Large intestine (tissue), 12 donors: ENCODE measurements at places on chromosomes 2 and 18. TPM values are rescaled to one million over a fixed set of nuclear protein-coding genes. Genes with fewer than 3 reads are reported as not detected.

DCDC2C gene
- 0.33 TPM for polyA plus RNA-seq

ZSWIM2 gene
- polyA plus RNA-seq: not detected

WDPCP gene
- 4.8 TPM for polyA plus RNA-seq

MIB1 gene
- 25.4 TPM for polyA plus RNA-seq

TTC31 gene
- polyA plus RNA-seq: 51.4 TPM

CARF gene
- polyA plus RNA-seq: 10.4 TPM

KLHL14 gene
- 0.39 TPM for polyA plus RNA-seq

ADCYAP1 gene
- 4.4 TPM for polyA plus RNA-seq

APOB gene
- polyA plus RNA-seq: 863 TPM

GAREM1 gene
- 11.8 TPM for polyA plus RNA-seq

HOXD10 gene
- polyA plus RNA-seq: 0.18 TPM

COL4A4 gene
- polyA plus RNA-seq: 0.22 TPM

GAL3ST2 gene
- 0.31 TPM for polyA plus RNA-seq

IL1R1 gene
- polyA plus RNA-seq: 21.6 TPM

SLC5A7 gene
- polyA plus RNA-seq: 7.1 TPM

CXCR4 gene
- polyA plus RNA-seq: 17.8 TPM

RALB gene
- 102 TPM for polyA plus RNA-seq

GRCh38 chr2:20077411-20077940 is 26.0 kb upstream of the LAPTM4A start:
- DNase-seq: no peak

- no peak for DNase-seq
Measured at GRCh38 chr2:215514516-215514915, 78.6 kb upstream of the FN1 start.

- DNase-seq: no peak
Measured at GRCh38 chr2:20369366-20369765, 18.7 kb upstream of the PUM2 start.

DNA sequence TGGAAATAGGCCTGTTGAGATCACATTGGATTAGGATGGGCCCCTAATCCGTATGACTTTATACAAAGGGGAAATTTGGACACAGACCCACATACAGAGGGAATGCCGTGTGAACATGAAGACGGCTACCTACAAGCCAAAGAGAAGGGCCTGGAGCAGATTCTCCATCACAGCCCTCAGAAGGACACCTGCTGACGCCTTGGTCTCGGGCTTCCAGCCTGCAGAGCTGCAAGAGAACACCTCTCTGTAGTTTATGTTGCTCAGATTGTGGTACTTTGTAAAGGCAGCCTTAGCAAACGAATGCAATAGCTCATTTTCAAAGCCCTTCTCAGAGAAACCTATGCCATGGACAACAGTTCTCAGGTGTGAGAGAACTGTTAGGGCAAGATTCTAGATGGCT is 86.1 kb downstream of the LONRF2 start:
- no peak for DNase-seq

DNA sequence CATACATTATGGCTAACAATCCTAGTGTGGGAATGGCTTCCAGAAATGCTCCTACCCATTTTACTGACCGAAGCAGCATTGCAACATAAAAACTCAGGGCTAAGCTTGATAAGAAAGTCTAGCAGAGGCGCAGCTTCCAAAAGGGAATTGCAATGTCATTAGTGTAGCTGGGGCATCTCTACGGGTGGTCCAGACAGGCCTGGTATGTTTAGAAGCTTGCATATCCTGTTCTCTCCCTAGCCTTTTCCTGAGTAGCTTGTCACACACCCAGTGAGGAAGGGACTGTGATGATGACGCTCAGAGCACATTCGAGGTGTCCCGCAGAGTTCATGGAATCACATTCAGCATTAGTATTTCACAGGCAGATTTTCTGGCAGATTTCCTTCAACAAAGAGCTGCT is 38.0 kb upstream of the COL5A2 start:
- no peak for DNase-seq

DNA sequence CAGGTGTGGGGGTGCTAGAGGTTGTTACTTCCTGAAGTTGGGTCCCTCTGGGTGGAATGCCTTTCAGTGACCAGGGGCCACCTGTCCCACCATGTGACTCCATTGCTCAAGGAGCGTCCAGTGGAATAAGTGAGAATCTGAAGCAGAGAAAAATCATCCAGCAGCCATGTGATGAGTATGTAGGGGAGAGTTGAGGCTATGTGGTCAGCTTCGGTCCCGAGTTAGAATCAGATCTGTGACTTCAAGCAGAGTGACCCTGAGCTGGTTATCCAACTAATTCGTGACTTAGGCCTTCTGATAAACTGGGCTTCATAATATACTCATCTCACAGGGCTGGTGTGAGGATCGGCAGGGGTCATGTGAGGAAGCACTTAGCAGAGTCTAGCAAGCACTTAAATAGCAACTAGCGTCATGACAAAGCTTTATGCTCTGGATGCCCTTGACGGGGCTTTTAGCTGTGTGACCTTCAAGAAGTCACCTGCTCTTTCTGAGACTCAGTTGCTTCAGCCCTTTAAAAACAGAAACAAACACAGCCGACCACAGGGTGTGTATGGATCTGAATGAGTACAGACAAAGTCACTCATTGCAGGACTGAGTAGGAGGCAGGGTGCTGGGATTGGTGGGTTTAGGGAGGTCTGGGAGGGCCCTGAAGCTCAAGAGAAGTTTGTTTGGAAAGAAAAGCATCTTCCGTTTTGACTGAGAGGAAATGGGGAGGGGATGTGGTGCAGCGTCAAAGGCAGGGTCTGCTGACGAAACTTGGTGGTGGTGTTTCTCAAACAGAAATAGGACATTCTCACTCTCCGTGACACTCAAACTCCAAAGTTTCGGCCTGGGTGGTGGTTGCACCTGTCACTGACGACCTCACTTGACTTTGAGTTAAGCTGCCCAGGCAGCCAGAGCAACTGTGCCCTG is 264.0 kb upstream of the CXCR4 start:
- no peak for DNase-seq

DNA sequence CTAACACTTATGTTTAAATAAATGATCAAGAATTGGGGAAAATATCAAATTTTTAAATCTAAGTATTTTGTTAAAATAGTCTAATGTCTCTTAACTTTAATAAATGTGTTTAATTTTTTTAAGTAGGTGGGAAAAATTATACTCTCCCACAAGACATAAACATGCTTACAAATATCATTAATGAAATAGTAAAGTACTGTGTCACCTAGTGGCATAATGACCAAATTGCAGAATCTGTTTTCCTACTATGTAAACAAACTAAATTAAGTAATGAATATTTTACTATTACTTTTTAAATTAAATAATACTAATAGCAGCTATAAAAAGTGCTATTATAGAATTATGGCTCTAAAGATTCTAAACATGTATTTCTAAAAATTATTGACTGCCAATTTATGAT is 52.0 kb upstream of the CHAC2 start:
- DNase-seq: no peak

DNA sequence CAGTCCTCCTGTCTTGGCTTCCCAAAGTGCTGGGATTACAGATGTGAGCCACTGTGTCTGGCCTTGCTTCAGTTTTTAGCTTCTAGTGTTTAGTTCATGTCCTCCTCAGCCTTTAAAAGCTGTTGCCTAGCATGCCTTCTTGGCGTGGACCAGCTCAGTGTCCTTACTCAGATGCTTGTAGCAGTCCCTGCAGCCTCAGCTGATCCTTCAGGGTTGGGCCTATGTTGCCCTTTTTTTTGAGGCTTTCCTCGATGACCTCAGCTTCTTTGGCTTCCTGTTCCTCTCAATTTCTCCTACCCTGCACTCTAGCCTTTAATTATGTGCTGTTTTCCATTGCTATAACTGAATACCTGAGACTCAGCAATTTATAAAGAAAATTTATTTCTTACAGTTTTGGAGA is 57.7 kb downstream of the TANC1 start:
- no peak for DNase-seq

DNA sequence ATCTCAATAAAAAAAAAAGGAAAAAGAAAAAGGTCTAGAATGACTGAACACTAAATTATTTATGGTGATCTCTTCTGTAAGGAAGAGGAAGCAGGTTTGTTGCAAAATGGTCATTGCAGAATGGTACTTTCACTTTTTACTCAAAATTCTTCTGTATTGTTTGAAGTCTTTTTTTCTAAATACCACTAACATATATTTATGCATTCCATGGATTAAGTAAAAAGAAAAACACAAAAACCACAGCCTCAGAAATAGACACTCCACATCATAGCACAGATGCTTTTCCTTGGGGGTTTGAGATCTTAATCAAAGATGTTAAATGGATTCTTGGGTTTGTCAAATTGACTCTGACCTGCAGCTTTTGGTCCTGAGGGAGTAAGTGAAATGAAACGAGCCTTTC is 47.4 kb downstream of the RHOB start:
- no peak for DNase-seq

- DNase-seq: no peak
Measured at GRCh38 chr2:175175896-175176295, 5.6 kb downstream of the ATP5MC3 start.

- DNase-seq: no peak
Measured at GRCh38 chr2:174124181-174124580, 124.2 kb downstream of the OLA1 start.

DNA sequence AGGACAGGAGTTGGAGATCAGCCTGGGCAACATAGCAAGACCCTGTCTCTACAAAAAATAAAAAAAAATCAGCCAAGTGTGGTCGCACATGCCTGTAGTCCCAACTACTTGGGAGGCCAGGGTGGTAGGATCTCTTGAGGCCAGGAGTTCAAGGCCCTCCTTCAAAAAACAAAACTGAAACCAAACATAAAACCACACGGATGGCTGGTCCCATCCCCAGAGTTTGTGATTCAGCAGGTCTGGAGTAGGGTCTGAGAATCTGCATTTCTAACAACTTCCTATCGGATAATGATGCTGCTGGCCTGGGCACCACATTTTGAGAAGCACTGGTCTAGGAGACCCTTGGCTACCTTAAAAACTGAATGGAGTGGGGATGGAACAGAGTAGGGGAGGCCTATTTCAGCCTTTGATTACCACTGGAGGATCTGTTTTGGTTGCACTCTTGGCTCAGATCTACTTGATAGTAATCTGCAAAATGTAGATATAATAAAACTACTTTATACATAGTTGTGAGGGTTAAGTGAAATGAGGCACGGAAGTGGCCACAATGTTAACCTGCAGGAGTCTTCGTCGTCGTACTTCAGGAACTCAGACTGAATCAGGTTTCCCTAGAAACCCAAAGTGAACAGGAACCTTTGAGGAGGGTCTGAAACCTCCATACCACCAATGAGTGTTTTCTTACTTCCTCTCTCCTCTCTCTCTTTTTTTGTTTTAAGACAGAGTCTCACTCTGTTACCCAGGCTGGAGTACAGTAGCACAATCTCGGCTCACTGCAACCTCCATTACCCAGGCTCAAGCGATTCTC is 25.5 kb upstream of the NFE2L2 start:
- no peak for DNase-seq

DNA sequence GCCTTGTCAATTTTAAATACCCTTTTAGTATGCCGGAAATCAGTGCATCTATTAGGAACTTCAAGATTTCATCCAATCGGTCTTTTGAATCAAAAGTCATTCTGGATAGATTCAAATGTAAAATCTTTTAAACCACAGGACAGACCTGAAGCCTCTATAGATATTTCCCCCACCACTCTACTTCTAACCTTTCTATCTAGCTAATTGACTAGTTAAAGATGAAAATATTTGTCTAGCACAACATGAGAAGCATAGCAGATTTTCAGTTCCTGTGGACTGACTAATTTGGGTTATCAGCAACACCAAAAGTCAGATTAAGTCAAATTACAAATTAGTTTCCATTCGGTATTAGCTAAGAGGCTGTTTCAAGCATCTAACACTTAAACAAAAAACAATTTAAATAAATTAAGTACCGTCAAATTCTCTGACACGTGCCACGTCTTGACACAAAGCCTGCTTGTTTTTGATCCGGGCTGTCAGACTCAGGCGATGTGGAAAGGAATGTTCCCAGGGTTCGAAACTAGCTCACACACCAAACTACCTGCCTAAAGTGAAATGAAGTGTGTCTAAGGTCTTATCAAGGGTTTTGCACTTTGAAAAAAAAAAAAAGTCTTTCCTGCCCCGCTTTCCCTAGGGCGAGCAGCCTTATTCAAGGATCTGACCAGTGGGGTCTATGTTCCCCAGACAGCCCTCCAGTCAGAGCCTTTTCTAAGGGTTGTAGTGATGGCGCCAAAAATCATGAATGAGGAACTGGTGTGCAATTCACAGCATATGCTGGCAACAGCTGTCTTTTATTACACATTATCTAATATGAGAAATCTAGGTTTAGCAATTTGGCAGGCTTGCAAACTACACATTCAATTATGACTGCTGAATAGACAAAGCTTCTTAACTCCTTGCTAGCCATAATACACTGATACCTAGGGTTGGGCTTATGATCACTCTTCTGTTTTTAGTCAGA is 4.7 kb downstream of the CYTIP start:
- DNase-seq: peak; percentile 70

- no peak for DNase-seq
Measured at GRCh38 chr2:149763358-149763757, 175.8 kb upstream of the MMADHC start.

GRCh38 chr2:126862730-126863129 is 36.0 kb upstream of the TEX51 start:
- no peak for DNase-seq

GRCh38 chr2:241082341-241083090 is 19.6 kb downstream of the MTERF4 start:
- DNase-seq: no peak

DNA sequence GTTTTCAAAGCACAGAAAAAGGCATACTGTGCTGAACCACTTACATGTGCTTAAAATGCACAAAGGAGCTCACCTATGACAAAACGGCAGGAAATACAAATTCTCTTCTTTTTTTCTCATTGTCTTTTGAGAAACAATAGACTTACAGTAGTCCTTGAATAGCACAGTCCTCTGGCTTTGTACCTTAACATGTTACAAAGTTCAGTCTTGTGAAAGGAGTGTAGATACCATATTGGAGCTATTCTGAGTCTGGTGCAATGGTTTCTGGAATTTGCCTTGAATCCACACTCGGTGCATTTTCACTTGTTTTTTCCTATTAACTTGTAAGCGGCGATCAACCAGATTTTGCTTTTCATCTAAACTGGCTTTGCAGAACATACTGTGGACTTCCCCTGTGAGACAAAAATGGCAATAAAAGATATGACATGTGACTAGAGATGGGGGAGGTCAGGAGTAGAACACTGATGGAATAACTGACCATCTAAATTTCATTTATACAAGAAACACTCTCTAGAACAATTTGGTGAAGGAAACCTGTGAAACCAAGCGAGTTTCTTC is 109.7 kb downstream of the METTL8 start:
- DNase-seq: no peak

DNA sequence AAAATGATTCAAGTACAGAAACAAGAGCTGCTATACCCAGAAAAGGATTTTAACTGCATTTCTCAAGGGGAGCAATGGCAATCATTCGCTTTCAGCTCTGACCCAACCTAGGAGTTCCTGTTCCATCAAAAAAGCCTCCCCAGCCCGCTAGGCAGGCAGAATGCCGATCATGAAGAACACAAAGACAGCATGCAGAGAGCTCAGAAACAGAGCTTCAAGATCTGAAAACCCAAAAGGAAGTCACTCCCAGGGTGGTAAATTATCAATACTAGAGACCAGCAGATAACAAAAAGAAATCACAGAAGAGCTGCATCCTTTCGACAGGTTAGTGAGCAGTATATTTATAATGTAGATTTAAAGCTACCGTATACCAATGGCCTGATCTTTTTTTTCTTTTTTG is 84.8 kb upstream of the CRIM1 start:
- no peak for DNase-seq
